ENCODE measurements at places on chromosomes 5 and 9.

GRCh38 chr5:15346738-15347137 is 153.2 kb upstream of the FBXL7 start:
- no peak for DNase-seq

DNA sequence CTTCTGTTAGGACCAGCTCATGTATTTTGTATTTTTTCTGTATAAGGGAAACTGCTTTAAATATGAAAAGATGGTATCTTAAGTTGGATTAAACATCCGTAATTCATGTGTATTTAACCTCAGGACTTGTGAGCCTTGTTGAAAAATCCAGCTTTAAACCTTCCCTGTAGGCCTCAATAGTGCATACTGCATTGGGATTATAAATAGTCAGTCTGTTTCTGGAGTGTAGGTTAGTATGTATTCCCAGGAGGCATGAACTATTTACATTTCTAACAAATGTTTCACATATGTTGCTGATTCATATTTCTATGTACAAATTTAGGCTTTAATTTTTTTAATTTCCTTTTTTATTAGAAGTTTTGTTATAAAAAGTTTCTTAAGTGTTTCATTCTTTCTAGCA is 137.9 kb upstream of the GRHPR start:
- DNase-seq: no peak

DNA sequence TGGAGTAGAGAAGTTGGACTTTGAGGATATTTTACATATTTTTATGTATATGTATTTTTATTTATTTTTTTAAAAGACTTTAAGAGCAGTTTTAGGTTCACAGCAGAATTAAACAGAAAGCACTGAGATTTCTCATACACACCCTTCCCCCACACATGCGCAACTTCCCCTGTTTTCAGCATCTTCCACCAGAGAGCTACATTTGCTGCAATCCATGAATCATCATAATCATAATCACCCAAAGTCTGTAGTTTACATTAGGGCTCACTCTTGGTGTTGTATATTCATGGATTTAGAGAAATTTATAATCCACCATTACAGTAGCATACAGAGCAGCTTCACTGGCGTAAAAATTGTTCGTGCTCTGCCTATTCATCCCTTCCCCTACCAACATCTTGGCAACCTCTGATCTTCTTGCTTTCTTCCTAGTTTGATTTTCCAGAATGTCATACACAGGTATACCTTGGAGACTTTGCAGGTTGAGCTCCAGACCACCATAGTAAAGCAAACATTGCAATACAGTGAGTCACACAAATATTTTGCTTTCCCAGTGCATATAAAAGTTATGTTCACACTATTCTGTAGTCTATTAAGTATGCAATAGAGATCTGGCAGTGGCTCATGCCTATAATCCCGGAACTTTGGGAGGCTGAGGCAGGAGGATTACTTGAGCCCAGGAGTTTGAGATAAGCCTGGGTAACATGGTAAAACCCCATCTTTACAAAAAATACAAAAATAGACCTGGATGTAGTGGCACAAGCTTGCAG is 9.6 kb upstream of the CCDC171 start:
- DNase-seq: no peak

DNA sequence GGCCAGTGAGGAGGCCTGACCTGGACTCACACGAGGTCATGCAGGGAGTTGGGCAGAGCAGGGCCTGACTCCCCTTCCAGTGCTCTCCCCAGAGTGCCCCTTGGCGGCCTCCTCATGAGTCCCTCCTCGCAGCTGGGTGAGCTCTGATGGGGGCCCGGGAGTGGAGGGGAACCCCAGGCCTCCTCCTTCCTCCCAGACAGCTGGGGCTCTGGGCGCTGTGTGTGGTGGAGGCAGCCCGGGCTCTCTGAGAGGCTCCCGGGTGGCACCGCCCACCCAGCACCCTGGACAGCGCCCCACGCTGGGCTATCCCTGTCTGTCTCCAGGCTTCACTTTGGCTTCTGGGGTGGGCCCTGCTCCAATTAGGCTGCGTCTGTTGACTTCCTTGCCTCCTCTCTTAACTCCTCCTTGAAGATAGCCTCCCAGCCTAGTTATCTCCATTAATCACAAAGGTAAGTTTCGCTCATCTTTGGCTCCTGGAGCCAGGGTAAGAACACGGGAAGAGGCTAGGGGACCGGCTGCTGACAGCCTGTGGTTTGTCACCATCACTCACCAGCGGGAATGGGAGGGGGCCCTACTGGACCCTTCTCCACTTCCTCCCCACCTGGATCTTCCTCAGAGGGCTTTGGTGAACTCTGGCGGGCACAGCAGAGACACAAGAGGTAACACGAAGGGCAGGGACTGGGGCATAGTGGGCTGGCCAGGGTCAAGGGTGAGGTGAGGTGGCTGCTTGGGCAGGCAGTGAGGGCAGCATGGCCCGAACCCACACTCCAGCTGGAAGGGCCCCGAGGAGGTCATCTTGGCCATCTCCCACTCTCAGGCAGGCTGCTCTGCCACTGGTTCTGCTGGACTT is 13.1 kb downstream of the PSD2 start:
- peak; percentile 21 for DNase-seq

GRCh38 chr5:6812800-6813731 is 99.8 kb downstream of the TENT4A start:
- no peak for DNase-seq

DNA sequence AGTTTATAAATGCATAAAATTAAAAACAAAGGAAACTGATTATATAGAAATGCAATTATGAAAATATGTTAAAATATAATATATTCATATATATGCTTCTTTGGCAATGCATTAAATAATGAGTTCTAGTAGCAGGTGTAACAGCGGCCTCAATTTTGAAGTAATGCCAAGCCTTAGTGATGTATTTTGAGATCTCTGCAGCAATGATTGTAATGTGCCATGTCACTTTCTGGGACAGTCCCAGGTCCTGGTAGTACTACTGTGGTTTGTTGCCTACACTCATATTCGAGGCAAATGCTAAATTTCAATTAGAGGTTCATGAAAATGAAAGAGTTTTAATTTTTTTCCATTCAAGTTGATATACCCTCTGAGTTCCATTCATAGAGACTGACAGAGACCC is 75.8 kb upstream of the ORM1 start:
- DNase-seq: no peak

- DNase-seq: no peak
Observed at GRCh38 chr5:67377631-67378030, 181.0 kb upstream of the CD180 start.

- no peak for DNase-seq
Observed at GRCh38 chr9:94855903-94856302, 129.4 kb downstream of the AOPEP start.

GRCh38 chr5:172421020-172421419 is 33.3 kb downstream of the SH3PXD2B start:
- no peak for DNase-seq

DNA sequence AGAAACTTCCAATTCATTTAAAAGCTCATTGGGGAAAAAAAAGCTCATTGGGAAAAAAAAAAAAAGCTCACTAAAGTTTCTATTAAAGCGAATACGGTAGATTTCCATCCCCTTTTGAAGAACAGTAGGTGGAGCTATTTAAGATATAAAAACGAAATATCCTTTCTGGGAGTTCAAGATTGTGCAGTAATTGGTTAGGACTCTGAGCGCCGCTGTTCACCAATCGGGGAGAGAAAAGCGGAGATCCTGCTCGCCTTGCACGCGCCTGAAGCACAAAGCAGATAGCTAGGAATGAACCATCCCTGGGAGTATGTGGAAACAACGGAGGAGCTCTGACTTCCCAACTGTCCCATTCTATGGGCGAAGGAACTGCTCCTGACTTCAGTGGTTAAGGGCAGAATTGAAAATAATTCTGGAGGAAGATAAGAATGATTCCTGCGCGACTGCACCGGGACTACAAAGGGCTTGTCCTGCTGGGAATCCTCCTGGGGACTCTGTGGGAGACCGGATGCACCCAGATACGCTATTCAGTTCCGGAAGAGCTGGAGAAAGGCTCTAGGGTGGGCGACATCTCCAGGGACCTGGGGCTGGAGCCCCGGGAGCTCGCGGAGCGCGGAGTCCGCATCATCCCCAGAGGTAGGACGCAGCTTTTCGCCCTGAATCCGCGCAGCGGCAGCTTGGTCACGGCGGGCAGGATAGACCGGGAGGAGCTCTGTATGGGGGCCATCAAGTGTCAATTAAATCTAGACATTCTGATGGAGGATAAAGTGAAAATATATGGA is at the start of gene PCDHGA12:
PCDHGA12 (plus strand) TSS at position 176 of the 782 bp plus-strand sequence; CDS start at position 429, 253 bp downstream.
- DNase-seq: no peak

DNA sequence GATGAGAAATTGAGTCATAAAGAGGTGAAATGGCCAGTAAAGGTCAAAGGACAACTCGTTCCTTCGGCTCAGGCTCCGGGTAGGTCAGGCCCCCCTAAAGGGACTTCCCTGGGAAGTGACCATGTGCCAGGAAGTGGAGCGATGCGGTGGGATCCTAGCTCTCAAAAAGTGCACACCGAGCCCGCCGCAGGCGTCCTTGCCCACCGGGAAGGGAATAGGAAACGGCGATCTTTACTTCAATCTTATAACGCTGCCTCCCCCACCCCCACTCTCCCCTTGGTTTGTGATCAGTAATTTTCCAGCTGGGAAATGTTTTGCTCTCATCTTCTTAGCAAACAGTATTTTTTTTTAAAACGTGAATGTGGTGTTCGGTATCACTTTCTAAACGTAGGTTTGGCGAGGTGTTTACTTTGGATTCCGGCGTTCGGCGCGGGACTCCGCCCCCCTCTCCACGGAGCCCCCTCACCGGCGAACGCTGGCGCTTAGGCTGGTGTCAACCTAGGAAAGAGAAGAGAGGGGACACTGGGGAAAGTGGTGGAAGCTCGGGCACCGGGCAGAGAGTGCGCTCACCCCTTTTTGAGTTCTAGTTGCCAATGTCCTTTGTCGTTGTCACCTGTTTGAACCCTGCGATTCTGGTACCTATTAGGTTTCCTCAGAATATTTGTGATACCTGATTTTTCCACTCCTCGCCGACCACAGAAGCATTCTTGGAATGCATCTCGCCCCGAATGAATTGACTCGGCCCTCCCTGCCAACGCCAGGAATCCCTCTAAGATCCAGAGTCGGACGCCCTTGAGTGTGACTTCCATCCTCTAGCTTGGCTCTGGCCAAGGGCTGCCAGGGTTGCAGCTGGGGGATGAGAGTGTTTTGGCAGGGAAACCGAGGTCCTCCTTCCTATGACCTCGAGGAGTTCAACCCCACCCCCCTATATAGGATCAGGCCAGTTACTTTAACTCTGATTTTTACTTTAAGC is 1.8 kb upstream of the KLF4 start:
- DNase-seq: no peak

Measured in stimulated activated CD4-positive, alpha-beta T cell treated with anti-CD3 and anti-CD28 coated beads, TNF-alpha, amount 100 ng/mL, for 48 hours (primary cell).